ENCODE measurements at places on chromosomes 1 and 21. TPM values are rescaled to one million over a fixed set of nuclear protein-coding genes. Genes with fewer than 3 reads are reported as not detected.
A peak's percentile ranks its signal among the peaks of the same experiment; 100 is the strongest.

Gene SERTAD4
- not detected for polyA plus RNA-seq

Gene FPGT
- polyA plus RNA-seq = 8.9 TPM

Gene OR6N1
- not detected for polyA plus RNA-seq

Gene FAM177B
- 38.4 TPM for polyA plus RNA-seq

Gene CYP4B1
- polyA plus RNA-seq = not detected

Gene RCC1
- 10.5 TPM for polyA plus RNA-seq

Gene PRDM16
- not detected for polyA plus RNA-seq

Gene ARHGAP30
- 42.4 TPM for polyA plus RNA-seq

Gene SPATA21
- not detected for polyA plus RNA-seq

Gene LCE1B
- polyA plus RNA-seq = not detected

Gene MARK1
- 0.10 TPM for polyA plus RNA-seq

Gene PM20D1
- polyA plus RNA-seq = 3.0 TPM

Gene FAM3B
- polyA plus RNA-seq = not detected

Gene RPE65
- polyA plus RNA-seq = not detected

Gene AMY2A
- polyA plus RNA-seq = not detected

GRCh38 chr1:185819798-185820197, 85.6 kb downstream of the HMCN1 start:
- no peaks in the 10 kb centered on the region for H3K27me3 ChIP-seq
- no peak overlapping the region for H3K4me3 ChIP-seq
- no peaks in the 10 kb centered on the region for H3K4me1 ChIP-seq
- DNase-seq = no peak
- H3K27ac ChIP-seq = no peak overlapping the region
- H3K36me3 ChIP-seq = no peaks in the 10 kb centered on the region

- no peaks in the 10 kb centered on the region for H3K36me3 ChIP-seq
- no peak overlapping the region for H3K4me3 ChIP-seq
- H3K27me3 ChIP-seq = peaks cover 4% of the 10 kb centered on the region
- no peak for DNase-seq
- no peaks in the 10 kb centered on the region for H3K4me1 ChIP-seq
These were observed 74.8 kb downstream of the ATP5PO start for GRCh38 chr21:33840771-33841170.

DNA sequence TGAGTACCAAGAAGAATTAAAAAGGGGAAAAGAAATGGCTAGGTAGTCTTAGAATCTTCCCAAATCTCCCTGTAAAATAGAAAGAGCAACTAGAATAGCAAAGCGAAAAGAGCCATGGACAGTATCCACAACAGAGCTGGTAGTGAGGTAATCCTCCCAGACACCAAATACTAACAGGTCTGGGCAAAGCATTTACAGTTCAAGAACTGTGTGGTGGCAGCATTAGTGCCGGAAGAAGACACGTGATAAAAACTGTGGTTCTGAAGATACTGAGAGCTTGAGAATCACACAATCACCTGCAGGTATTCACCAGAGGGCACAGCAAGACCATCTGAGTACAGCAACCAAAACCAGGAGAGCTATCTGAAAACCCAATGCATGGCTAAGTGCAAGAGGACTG, 31.8 kb upstream of the OLIG2 start:
- H3K4me1 ChIP-seq = no peaks in the 10 kb centered on the region
- peaks cover 71% of the 10 kb centered on the region for H3K27me3 ChIP-seq
- no peak overlapping the region for H3K27ac ChIP-seq
- H3K36me3 ChIP-seq = no peaks in the 10 kb centered on the region
- DNase-seq = no peak

GRCh38 chr1:159007726-159008125, 2.0 kb upstream of the IFI16 start:
- H3K27ac ChIP-seq = peak overlapping the region; percentile 81
- peaks cover 9% of the 10 kb centered on the region for H3K36me3 ChIP-seq
- DNase-seq = no peak
- no peaks in the 10 kb centered on the region for H3K27me3 ChIP-seq

GRCh38 chr1:167763525-167764220, 41.9 kb downstream of the MPZL1 start:
- H3K4me3 ChIP-seq = no peak overlapping the region
- H3K27ac ChIP-seq = no peak overlapping the region
- no peaks in the 10 kb centered on the region for H3K27me3 ChIP-seq
- H3K36me3 ChIP-seq = peaks cover 12% of the 10 kb centered on the region
- no peak for DNase-seq
- peaks cover 18% of the 10 kb centered on the region for H3K4me1 ChIP-seq

- H3K4me1 ChIP-seq = peaks cover 14% of the 10 kb centered on the region
- H3K27me3 ChIP-seq = no peaks in the 10 kb centered on the region
These were observed 42.5 kb upstream of the CLIC4 start for GRCh38 chr1:24702511-24703293.

- H3K27ac ChIP-seq = no peak overlapping the region
- no peak overlapping the region for H3K4me3 ChIP-seq
- H3K4me1 ChIP-seq = no peaks in the 10 kb centered on the region
- H3K36me3 ChIP-seq = no peaks in the 10 kb centered on the region
- H3K27me3 ChIP-seq = no peaks in the 10 kb centered on the region
- no peak for DNase-seq
These were observed 416.0 kb downstream of the PCP4 start for GRCh38 chr21:40282912-40283886.

GRCh38 chr1:24481101-24481500, 21.5 kb upstream of the RCAN3 start:
- peak overlapping the region; percentile 81 for H3K4me3 ChIP-seq
- peak; percentile 55 for DNase-seq
- peak overlapping the region; percentile 88 for H3K27ac ChIP-seq
- H3K27me3 ChIP-seq = no peaks in the 10 kb centered on the region
- peaks cover 16% of the 10 kb centered on the region for H3K4me1 ChIP-seq

DNA sequence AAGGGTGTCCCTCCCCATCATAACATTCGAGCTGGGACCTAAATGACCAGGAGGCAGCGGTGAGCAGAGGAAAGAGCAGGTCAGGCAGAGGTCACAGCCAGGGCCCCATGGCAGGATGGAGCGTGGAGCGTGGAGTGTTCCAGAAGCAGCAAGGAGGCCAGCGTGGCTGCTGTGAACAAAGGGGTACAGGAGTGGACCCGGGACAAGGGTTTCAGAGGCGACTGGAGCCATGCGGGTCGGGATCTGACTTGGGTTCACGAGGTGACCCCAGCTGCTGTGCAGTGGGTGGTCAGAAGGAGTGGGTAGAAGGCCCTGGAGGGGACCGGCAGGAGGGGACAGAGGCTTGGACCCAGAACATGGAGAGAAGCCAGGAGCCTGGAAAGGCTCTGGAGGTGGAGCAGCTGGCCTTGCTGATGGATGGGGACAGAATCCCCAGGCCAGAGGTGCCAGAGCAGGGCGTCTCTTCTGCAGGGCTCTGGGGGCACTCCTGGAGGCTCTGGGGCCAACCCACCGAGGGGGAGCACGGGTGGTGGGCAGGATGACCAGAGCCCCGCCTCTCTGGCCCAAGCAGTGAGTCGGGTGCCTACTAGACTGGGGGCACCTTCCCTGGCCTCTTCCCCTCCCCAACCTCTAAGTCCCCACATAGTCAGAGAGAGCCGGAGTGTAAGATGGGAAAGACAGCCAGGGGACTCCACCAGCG, 2.3 kb downstream of the CHD5 start:
- DNase-seq = no peak
- H3K4me3 ChIP-seq = peak overlapping the region; percentile 29
- peaks cover 40% of the 10 kb centered on the region for H3K27me3 ChIP-seq
- H3K36me3 ChIP-seq = no peaks in the 10 kb centered on the region
- H3K27ac ChIP-seq = no peak overlapping the region
- H3K4me1 ChIP-seq = peaks cover 26% of the 10 kb centered on the region

GRCh38 chr1:76269155-76269554, 194.6 kb downstream of the ST6GALNAC3 start:
- H3K4me1 ChIP-seq = peaks cover 36% of the 10 kb centered on the region
- DNase-seq = no peak
- H3K36me3 ChIP-seq = no peaks in the 10 kb centered on the region
- H3K4me3 ChIP-seq = no peak overlapping the region

GRCh38 chr21:28872218-28872617, 120.5 kb downstream of the LTN1 start:
- peaks cover 44% of the 10 kb centered on the region for H3K36me3 ChIP-seq
- no peak for DNase-seq
- no peaks in the 10 kb centered on the region for H3K27me3 ChIP-seq
- no peak overlapping the region for H3K27ac ChIP-seq
- no peak overlapping the region for H3K4me3 ChIP-seq

DNA sequence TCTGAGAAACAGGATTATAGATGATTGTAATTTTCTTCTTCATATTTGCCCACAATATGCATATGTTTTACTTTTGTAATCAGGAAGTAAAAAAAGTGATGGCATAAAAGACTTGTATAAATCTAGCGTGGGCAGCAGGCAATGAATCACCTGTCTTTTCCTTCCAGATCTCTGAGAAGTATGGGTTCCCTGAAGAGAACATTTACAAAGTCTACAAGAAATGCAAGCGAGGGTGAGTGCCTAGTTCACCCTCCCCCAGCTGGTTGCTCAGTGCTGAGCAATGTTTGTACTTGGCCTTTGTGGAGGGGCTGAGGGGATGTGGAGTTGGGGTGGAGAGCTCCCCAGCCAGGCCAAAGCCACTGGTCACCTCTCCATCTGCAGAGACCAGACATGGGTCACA, 30.7 kb downstream of the GRHL3 start:
- no peak for DNase-seq
- no peaks in the 10 kb centered on the region for H3K4me1 ChIP-seq
- H3K27me3 ChIP-seq = no peaks in the 10 kb centered on the region
- H3K36me3 ChIP-seq = no peaks in the 10 kb centered on the region
- no peak overlapping the region for H3K4me3 ChIP-seq
- no peak overlapping the region for H3K27ac ChIP-seq

DNA sequence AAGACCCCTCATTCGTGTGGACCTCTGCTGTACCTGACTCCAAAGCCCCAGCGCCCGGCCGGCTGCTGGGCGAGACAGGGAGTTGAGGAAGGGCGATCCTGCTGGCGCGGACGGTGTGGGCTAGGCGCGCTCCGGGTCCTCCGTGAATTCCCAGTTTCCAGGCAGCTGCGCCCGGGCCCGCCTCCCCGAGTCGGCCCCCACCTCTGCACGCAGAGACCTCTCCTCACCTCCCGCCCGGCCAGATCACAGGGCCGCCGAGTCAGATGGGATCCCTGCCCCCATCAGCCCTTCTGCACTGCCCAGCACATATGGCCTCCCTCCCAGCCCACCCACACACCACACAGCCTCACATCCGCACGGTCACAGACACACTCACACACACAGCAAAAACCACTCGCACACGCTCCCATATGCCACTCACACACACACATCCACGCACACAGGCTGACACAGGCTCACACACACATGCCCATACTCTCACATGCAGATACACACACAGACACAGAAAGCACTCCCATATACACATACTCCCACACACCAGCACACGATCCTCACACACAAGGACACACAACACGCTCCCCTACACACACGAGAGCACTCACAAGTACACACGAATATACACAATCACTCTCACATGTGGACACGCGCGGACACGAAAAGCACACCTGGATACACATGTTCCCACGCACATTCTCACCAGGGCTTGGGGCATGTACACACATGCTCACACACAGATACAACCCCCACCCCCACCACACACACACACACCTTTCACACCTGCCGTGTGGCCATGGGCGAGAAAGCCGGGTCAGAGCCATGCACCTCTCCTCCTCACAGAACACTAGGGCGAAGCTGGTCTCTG, 7.2 kb upstream of the GUCA2B start:
- no peaks in the 10 kb centered on the region for H3K4me1 ChIP-seq
- H3K36me3 ChIP-seq = no peaks in the 10 kb centered on the region
- H3K4me3 ChIP-seq = no peak overlapping the region

- H3K36me3 ChIP-seq = peaks cover 17% of the 10 kb centered on the region
- no peaks in the 10 kb centered on the region for H3K27me3 ChIP-seq
- H3K4me1 ChIP-seq = no peaks in the 10 kb centered on the region
- no peak overlapping the region for H3K4me3 ChIP-seq
- DNase-seq = no peak
These were observed 77.5 kb downstream of the RPAP2 start for GRCh38 chr1:92376345-92376744.

- peak; percentile 76 for DNase-seq
- peaks cover 99% of the 10 kb centered on the region for H3K4me1 ChIP-seq
- H3K4me3 ChIP-seq = peak overlapping the region; percentile 95
- H3K27ac ChIP-seq = peak overlapping the region; percentile 99
- H3K36me3 ChIP-seq = peaks cover 38% of the 10 kb centered on the region
- no peaks in the 10 kb centered on the region for H3K27me3 ChIP-seq
These were observed 14.0 kb downstream of the LAPTM5 start for GRCh38 chr1:30743584-30744059.

DNA sequence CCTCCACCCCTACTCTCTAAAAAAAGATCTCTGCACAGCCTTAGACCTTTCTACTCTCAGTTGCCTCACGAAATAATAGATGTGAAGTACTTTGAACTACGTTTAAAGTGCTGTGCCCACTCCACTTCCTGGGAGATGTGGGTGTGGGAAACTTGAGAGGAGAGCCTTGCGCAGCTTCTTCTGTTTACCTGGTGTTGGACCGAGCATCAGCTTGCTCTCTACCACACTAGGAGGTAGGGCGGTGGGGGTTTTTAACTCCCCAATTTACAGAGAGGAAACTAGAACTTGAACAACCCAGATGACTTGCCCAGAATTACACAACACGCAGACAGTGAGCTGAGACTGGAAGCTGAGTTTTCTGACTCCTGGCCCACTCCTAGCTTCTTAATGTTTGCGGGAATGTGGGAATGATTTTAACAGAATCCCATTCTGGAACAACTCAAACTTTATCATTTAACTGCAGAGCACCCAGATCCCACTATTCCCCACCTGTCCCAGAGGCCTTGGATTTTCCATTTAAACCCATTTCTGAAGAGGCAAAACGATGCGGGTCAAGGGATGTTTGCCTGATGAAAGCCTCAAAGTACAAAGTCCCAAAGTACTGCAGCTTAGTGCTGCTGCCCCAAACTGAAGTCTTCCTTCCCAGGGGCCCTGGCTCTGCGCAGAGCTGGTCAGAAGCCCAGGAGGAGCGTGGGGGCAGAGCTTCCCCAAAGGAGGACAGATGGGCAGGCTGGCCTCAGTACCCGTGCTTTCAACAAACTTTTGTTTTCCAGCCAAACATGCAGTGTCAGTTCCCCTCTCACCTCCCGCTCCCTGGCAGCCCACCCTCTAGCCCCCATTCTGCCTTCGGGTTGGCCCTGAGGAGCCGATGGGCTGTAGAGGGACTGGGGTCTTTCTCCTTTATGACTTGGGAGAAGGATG, 19.0 kb downstream of the BTG2 start:
- H3K4me1 ChIP-seq = peaks cover 77% of the 10 kb centered on the region
- peak overlapping the region; percentile 85 for H3K4me3 ChIP-seq
- no peaks in the 10 kb centered on the region for H3K36me3 ChIP-seq
- peak overlapping the region; percentile 97 for H3K27ac ChIP-seq
- DNase-seq = no peak
- no peaks in the 10 kb centered on the region for H3K27me3 ChIP-seq

DNA sequence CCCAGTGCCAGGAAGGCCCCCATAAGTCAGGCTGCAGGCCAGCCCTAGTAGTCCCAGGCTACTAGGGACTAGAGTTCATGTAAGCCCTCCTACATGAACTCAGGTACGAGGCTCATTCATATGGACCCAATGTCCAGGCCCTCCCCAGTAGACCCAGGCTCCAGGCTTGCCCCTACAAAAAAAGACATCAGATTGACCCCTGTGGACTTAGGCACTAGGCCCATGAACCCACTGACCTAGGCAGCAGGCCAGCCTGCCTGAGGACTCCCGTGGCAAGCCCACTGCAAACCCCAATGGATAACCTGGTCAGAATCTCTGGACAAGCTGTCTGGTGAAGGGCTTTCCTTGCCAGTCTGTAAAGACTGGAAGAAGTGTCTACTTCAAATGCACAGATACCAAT, 51.2 kb downstream of the TNNI3K start:
- no peak overlapping the region for H3K4me3 ChIP-seq
- H3K36me3 ChIP-seq = no peaks in the 10 kb centered on the region
- H3K27ac ChIP-seq = no peak overlapping the region
- H3K27me3 ChIP-seq = no peaks in the 10 kb centered on the region
- H3K4me1 ChIP-seq = no peaks in the 10 kb centered on the region
